ENCODE measurements at places on chromosomes 16 and 17.

DNA sequence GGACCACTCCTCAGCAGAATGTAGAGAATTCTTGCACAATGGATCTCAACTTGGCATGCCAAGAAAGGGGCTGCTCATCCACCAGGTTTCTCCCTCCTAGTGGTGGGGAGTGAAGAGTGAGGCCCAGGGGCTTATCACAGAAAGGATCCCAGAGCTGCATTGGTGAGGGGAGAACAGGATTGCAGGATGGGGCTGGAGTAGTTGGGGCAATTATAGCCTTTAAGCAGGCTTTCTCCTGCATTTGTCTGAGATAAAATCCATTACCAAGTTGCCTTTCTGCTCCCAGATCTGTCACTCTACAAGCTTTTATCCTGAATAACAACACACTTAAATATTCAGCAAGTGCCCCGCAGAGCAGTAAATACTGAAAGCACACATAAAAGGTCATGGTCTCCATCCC lies 130.8 kb upstream of the CES5A start:
- no peak for DNase-seq

- DNase-seq = no peak
Measured at GRCh38 chr17:81523402-81524038, 4.7 kb upstream of the FSCN2 start.

DNA sequence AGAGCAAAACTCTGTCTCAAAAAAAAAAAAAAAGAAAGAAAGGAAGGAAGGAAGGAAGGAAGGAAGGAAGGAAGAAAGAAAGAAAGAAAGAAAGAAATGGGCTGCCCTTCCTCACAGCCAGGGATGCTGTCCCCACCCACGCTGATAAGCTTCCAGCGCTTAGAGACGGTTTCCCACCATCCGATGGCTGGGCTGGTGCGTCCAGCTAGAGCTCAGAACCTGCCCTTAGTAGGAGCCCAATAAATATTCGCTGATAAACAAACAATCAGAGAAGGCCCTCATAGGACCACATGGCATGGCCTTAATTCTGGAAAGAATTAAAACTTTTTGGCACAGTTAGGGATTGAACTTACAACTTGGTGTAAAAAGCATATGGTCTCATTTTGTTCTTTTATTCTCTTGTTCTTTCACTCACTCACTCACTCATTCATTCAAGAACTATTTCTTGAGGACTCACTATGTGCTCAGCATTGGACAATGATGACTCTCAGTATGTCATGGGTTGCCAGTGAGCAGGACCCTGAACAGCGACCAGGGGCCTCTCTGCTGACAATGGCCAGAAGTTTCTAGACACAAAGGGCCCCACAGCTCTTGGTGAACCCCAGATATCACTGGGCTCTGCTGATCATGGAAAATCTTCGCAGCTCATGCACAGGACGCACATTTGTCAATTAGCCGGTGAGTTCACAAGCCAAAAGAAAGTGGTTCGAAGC lies 32.5 kb upstream of the TNRC6C start:
- no peak for DNase-seq

DNA sequence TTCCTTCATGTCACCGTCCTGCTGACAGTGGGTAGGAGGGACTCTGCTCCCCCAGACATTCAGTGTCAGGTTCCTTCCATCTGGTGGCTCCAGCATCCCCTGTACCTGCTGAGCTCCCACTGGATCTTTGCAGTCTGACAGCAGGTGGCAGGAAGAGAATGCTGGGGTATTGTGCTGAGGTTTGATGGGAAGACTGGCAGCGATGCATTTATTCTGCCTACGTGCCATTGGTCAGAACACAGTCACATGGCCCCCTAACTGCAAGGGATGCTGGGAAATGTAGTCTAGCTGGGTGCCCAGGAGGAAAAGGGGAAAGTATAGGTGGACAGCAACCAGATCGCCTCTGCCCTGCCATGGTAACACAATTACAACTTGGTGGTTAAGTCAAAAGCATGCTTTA lies 44.4 kb downstream of the IRX3 start:
- DNase-seq = no peak

GRCh38 chr17:76710863-76711611 lies at the start of gene MXRA7:
Gene MXRA7, minus strand, starts transcription at chr17:76710965. Its CDS starts 19 bp downstream, at chr17:76710946.
- DNase-seq = peak; percentile 38

Data from activated T-cell treated with anti-CD3 and anti-CD28 coated beads for 4 hours (primary cell).